ENCODE measurements at places on chromosomes 6 and 20.
A peak's percentile ranks its signal among the peaks of the same experiment; 100 is the strongest.

DNA sequence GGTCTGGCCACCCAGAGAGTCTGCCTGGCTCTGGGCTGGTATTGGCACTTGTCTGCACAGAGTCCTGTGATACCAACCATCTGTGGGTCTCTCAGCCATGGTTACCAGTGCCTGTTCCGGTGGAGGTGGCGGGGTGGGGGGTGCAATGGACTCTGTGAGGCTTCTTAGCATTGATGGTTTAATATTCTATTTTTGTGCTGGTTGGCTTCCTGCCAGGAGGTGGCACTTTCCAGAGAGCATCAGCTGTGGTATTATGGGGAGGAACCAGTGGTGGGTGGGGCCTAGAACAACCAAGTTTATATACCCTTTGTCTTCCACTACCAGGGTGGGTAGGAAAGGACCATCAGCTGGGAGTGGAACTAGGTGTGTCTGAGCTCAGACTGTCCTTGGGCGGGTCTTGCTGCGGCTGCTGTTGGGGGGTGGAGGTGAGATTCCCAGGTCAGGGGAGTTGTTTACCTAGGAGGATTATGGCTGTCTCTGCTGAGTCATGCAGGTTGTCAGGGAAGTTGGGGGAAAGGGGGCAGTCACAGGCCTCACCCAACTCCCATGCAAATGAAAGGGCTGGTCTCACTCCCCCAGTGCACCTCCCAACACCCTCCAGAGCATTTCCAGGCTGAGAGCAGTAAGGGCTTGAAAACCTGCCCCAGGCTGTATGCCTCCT is 117.5 kb downstream of the FLRT3 start:
- no peak for DNase-seq

DNA sequence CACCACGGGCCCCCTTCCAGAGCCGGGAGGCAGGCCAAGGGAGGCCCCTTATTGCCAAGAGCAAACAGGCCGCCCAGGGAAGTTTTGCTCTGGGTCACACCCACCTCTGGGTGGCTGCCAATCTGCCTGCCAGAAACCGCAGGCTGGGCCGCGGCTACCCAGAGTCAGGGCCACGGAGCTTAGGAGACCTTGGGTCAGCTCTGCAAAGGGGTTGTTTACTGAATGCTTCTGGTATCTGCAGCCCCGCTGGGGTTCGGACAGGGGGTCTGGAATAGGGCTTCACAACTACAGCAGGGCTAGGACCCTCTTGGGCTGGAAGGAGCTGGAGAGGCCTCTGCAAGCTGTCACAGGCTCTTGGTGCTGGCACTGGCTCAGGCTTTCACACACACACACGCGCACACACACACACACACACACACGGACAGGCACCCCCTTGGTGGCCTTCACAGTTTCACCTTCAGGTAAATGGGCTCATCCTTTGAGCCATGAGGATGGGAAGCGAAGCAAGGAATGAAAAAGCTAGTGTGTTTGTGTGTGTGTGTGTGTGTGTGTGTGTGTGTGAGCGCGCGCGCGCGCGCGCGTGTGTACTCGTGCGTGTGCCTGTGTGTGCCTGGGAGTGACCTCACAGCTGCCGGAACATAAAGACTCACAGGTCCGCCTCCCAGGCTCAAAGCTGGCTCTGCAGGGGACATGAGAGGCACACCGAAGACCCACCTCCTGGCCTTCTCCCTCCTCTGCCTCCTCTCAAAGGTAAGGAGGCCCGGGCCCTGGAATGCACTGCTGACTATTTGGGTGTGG is at the start of gene CCN5:
TSS of gene CCN5 (plus strand) at position 669 of the 798 bp plus-strand sequence. CDS start at position 691, 22 bp downstream.
- DNase-seq, result peak; percentile 81

DNA sequence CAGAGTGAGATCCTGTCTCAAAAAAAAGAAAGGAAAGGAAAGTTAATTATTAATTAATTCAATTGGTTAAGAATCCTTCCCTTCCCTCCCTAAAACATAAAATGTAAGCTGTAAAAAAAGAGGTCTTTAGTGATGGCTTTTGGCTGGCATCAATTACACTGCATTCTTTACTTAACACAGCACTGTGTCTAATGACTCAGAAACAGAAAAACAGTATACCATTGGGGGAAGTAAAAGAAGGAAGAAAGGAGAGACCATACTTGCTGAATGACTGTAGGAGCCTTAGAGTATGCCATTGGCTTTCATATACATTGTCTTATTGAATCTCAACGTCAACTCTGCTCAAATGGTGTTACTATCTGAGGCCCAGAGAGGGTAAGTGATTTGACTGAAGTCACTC is 18.3 kb upstream of the CITED2 start:
- peak; percentile 45 for DNase-seq

- no peak for DNase-seq
These were observed 36.1 kb downstream of the NCOA7 start for GRCh38 chr6:125826695-125827463.

DNA sequence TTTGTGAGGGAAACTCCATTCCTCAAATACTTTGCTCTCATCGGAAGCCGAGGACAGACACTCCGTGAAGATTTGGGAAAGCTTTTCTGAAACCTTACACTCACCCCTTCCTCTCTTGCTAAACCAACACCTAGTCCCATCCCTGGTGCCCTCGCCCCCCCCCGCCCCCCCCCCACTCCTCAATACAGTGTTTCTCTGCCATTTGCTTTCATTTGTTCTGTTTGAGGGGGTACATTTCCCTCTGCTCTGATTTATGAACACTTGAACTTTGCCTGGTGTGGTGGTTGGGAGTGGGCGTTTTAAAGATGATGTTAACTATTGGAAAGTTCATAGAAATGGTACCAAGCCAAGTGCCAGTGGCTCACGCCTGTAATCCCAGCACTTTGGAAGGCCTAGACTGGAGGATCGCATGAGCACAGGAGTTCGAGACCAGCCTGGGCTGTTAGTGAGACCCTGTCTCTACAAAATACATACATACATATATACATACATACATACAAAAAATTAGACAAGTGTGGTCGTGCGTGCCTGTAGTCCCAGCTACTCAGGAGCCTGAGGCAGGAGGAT is 1.1 kb downstream of the RAB32 start:
- DNase-seq, result peak; percentile 17

GRCh38 chr6:105034470-105034869 is 77.6 kb downstream of the LIN28B start:
- DNase-seq, result no peak

GRCh38 chr20:5871459-5872410 is 78.6 kb downstream of the TRMT6 start:
- DNase-seq, result no peak

- no peak for DNase-seq
These were observed 1.1 kb downstream of the DLK2 start for GRCh38 chr6:43454290-43454695.

GRCh38 chr20:17503301-17504065 is 27.7 kb downstream of the BFSP1 start:
- DNase-seq, result no peak

GRCh38 chr20:53872081-53872541 is 198.3 kb downstream of the BCAS1 start:
- peak; percentile 36 for DNase-seq

- peak; percentile 18 for DNase-seq
These were observed 47.2 kb upstream of the FLRT3 start for GRCh38 chr20:14384416-14385175.

- DNase-seq, result peak; percentile 78
These were observed 109.4 kb upstream of the NEDD9 start for GRCh38 chr6:11341867-11342266.

DNA sequence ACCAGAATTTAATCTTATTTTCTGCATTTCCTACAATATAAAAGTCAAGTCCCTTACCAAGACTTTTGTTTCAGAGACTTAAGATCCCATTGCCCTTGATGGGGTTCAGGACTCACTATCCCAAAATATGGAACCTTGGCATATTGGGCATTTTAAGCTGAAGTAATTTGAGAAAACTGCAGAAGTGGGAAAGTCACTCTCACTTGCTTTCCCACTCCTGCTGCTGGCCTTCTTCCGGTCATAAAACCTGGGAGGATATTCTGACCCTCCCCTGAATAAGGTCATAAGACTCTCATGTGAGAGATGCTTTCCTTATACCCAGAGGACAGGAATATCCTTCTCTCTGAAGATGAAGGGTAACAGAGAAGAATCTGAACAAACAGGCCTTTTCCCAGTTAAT is 92.8 kb upstream of the IFNGR1 start:
- DNase-seq, result no peak

DNA sequence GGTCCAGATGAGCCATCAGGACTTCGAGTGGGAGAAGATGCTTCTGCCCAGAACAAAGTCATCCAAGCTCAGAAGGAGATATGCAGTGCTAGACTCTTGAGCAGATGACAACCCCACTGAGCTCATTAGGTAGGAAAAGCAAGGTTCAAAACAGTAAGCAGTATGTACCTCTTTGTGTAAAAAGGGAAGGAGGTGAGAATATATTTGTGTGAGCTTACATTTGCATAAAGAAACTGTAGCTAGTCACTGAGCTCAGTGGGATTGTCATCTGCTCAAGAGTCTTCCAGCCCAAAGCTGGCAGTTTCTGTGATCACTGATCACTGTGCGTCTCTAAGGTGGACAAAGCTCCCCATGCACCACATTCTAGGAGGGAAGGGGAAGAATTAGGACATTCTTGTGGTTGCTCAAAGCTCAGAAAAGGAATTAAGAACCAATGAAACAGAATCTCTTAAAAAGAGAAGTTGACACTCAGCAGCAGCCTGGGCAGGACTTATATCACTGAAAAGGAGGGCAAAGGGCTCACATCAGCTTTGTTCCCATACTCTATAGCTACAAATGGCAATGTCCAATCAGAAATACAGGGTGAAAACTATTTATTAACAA is 90.0 kb upstream of the MAFB start:
- no peak for DNase-seq

DNA sequence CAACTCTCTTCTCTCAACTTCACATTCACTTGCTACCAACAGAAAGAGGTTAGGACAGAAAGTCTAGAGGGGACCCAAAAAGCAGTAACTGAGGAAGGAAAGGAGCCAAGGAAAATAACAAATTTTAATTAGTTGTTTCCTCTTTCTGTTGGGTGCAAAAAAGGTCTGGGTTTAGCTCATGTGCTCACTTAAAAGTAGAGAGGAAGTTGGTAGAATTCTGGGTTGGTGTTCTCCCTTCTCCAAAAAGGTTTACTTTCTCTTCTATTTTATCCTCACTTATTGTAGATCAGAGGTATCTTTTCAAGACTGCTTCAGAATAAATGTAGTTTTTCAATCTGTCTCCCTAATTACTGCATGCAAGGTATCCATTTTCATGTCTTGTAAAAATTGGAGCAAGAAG is 42.8 kb downstream of the MAP3K7 start:
- no peak for DNase-seq

- no peak for DNase-seq
These were observed 4.4 kb downstream of the CPNE1 start for GRCh38 chr20:35660122-35660937.

DNA sequence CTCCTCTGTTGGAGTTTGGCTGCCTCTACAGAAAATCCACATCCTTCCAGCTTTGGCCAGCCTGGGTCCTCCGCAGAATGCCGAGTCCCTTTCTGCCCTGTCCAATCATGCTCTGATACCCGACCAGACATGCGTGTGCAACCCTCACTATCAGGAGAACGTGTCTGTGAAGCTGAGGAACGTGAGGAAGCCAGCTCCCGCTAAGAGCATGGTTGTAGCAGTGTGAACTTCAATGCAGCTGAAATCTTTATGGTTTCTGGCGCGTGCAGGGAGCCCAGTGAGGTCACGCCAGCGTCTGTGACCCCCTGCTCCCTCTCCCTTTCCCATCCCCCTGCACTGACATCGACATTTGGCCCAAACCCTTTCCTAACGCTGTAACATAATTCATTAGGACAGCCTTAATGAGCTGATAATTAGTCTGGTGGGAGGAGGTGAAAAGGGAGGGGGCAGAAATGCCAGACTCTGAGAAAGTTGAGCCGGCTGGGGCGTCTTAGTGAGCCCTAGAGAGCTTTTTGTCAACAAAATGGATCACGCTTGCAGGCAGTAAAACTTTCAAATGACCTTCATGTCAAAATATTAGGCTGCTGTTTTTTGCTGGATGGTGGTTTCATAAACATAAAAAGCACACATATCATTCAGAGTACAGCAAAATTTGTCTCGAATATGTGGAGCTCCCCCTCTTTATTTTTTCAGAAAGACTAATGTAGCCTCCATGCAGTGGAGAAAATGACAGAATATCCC is 423.3 kb downstream of the QKI start:
- DNase-seq, result no peak

- DNase-seq, result no peak
These were observed 52.4 kb upstream of the ARMC2 start for GRCh38 chr6:108795814-108796213.

- DNase-seq, result peak; percentile 80
These were observed 1.6 kb downstream of the SLC17A9 start for GRCh38 chr20:62953839-62954703.

DNA sequence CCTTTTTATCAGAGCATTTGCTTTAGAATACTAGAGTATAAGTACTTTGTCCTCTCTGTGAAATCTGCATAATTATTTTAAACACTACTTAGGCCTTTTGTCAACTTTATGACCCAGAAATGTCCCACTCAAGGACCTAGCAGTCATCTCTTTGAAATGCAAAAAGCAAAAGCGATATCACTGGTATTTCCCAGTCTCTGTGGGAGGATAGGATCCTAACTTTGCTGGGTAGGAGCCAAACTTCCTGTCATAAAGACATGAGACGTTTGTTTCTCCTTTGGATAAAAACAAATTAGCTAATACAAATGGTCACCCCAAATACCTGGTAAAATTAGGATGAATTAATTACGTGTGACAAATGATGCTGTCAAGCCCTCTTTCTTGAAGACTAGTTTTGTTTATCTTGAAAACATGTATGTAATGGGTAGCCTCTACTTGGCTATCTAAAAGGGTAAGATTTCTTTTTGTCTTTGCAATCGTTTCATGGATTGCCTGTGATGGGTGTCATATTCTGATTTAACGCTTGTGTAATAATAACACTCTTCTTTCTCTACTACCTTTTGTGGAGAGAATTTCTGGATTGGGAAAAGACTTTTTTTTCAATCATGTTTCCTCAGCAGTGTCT is 36.2 kb downstream of the DCDC2 start:
- peak; percentile 47 for DNase-seq

DNA sequence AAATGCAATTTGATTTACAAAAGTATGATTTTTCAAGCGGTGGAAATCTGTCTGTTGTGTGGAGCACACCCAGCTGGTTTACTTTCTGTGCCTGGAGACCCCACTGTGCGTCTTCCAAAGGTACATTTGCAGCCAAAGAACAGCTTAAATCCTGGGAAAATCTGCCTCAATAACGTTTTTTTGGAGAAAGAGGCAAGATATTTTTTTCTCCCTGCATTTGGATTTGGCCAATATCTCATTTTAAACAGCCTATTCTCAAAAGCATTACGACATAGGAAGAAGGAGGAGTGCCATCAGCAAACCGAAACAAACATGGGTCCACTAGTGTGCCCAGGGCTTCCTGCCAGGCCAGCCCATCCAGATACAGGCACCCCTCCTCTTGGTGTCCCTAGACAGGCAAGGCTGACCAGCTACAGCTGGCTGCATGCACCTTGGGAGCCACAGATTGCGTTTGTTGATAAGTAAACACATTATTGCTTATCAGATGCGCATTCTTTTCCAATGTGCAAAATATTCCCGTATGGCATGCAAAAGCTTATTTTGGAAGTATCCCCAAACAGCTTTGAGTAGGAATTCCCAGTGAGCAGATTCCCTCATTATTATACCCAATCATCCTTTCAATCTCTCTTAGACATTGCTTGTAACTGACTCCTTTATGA is 184.5 kb upstream of the MARCKS start:
- peak; percentile 58 for DNase-seq

GRCh38 chr20:49561256-49561655 is 6.7 kb downstream of the PTGIS start:
- DNase-seq, result no peak

GRCh38 chr6:96939007-96939805 is 14.7 kb downstream of the KLHL32 start:
- DNase-seq, result peak; percentile 62

- DNase-seq, result no peak
These were observed 203.9 kb upstream of the MARCKS start for GRCh38 chr6:113653275-113653674.

- DNase-seq, result no peak
These were observed 55.6 kb downstream of the BMP5 start for GRCh38 chr6:55819811-55820210.
